ENCODE measurements at places on chromosomes 2 and 18.
A peak's percentile ranks its signal among the peaks of the same experiment; 100 is the strongest.

DNA sequence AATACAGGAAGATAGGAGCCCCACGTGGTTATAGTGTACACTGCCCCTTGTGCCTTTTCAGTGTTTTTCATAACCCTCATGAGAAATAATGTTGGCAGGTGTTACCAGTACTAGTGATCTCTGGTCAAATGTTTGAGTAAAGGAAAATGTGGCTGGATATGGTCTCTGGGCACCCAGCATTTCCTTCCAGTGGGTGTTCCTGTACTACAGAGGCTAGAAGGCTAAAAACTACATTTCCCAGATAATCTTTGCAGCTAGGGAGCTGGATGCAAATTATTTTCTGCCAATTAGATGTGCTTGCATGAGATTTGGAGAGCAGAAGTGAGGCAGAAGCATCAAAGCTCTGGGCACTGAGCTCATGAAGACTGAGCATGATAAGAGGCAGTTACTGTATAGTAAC, 45.1 kb downstream of the KIAA2012 start:
- DNase-seq: no peak

- no peak for DNase-seq
These were observed 118.8 kb upstream of the RBMS1 start for GRCh38 chr2:160612266-160612856.

- DNase-seq: no peak
These were observed 23.6 kb downstream of the ZEB2 start for GRCh38 chr2:144496092-144496976.

GRCh38 chr2:123738643-123739042, 286.4 kb upstream of the CNTNAP5 start:
- no peak for DNase-seq

DNA sequence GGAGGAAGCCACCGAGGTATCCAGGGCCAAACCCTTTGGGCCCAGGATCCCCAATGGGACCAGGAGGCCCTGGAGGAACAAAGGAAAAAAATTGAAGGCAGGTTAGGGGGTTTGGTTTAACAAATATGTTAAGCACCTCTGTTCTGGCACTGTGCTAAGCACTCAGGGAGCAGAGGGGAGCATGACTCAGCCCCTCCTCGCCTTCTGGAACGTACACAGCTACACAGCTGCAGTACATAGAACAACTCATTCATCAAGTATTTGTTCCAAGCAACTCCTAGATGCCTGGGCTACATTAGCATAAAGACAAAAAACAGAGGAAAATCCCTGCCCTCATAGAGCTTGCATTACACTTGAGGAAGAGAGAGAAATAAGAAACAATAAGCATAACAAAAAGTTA, 153.6 kb downstream of the COL4A4 start:
- peak; percentile 35 for DNase-seq

DNA sequence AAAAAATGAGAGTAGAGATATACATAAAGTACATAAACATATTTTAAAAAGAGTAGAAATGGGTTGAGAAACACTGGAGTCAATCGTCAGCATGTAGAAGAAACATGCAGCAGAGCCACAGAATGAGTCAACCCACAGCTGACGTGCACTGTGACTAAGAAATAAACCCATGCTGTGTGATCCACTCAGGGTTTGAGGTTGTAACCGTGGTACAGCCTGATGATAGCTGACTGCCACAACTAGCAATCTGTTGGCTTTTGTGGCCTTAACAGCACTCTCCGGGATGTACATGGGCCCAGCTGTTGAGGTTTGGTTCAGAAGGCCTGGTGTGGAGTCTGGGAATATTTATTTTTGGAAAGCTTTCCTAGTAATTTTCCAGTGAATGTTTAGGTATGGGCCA, 554.4 kb upstream of the MEX3C start:
- no peak for DNase-seq

DNA sequence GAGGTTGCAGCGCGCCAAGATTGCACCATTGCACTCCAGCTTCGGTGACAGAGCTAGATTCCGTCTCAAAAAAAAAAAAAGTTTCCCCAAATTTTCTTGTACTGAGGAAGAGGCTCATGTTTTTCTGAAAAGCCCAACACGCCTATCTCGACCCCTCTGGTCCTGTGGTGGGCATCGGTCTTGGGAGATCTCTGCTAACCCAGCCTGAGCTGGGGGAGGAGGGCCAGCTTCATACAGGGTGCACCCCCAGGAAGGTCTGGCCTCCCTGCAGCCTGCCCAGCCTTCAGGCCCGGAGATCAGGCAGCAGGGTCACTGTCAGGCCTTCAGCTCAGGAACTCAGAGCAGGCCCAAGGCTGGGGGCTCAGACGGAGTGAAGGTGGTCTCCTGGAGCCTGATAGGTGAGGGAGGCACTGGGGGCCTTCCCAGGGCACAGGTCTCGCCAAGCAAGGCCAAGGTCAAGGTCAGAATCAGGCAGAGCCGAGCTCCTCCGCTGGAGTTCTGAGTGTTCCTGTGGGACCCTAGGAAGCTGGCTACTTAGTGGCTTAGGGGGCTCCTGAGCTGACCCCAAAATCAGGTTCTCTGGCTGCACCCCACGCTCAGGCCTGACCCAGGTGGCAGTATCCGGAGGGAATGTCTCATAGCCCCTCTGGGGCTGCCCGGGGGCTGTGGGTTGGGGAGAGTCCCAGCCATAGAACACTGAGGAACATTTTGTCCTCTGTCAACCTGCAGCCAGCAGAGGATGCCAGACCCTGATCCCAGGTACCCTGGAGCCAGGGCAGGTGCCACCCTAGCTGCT, 37.9 kb upstream of the SMAD7 start:
- no peak for DNase-seq

- DNase-seq: peak; percentile 83
These were observed 249.4 kb upstream of the KLHL29 start for GRCh38 chr2:23135481-23136100.

- DNase-seq: no peak
These were observed 480.4 kb upstream of the TRIB2 start for GRCh38 chr2:12236136-12236844.

DNA sequence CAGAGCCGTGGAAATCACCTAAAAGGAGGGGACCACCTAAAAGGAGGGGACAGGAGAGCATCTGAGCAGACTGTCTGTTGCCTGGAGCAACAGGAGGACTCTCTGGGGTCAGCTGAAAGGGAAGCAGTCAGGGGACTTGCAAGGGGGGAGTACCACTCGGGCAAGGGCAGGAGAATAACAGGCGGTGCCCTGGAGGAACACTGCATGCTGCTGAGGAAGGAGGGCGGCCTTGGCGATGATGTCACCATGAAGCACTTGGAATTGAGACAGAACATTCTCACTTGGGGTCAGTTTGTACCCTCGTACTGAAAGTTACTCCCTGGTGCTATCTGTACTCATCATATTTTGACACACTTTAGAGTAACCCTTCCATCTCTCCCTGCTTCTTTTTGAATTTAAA, 18.4 kb downstream of the SIX3 start:
- no peak for DNase-seq

GRCh38 chr2:45813003-45813941, 161.8 kb downstream of the PRKCE start:
- peak; percentile 54 for DNase-seq

DNA sequence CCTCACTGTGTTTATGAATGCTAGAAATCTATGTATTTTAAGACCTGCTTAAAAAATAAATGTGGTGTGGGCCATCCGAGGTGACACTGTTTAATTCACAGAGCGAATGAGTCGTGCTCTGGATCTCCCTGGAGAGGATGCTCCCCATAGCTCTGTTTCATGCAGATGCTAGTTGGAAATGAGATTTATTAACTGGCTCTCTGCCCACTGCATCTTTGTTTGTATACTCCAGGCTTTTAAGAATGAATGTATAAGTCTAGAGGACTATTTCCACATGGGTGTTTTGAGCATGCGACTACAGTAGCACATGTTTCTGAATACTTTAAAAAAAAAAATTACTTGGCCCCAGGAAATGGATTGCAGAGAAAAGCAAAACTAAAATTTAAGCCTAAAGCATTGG, 3.9 kb downstream of the MAPRE2 start:
- no peak for DNase-seq

GRCh38 chr2:197198890-197199289, 111.7 kb downstream of the ANKRD44 start:
- no peak for DNase-seq

DNA sequence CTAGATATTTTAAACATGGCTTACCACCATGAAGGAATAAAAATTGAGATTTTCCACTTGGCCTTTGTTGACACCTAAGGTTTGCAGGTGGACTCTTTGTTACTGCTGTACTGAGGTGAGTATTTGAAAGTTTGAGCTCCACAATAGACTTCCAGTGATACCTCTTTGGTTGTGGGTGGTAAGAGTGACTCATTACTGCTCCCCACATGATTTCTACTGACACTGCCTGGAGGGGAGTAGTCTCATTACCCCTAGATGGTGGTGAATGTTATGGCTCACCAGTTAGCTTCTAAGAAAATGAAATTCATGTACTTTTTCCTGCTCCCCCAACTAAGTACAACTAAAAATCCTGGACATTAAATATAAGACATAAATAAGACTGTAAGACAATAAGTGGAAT, 1183.1 kb upstream of the TMEFF2 start:
- no peak for DNase-seq

GRCh38 chr2:168956392-168956791, 55.3 kb downstream of the G6PC2 start:
- DNase-seq: no peak

DNA sequence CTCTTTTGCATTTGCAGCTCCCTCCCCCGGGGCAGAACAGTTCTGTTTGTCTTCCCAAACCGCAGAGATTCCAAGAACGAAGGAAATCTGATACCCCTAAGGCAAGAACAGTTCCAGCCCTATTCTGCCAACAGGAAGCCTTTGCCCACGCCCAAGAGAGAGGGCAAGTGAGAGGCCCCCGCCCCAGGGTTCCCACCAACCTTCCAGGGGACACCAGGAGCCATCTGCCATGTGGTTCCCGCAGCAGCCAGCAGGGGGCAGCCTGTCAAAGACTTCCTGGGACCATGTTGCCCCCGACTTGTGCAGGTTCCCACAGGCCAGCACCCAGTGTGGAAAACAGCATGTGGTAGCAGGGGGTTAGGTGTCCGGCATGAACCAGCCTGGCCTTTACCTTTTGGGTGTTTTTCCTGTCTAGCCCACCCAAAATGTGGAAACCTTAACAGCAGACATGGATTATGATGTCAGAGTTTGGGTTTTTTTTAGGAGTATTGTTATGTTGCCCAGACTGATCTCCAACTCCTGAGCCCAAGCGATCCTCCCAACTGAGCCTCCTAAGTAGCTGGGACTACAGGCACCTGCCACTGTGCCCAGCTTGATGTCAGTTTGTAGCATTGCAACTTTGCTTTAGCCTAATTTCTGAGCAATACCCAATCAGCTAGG, 21.7 kb upstream of the EFHD1 start:
- peak; percentile 80 for DNase-seq

GRCh38 chr2:144946263-144946662, 426.3 kb upstream of the ZEB2 start:
- DNase-seq: no peak

DNA sequence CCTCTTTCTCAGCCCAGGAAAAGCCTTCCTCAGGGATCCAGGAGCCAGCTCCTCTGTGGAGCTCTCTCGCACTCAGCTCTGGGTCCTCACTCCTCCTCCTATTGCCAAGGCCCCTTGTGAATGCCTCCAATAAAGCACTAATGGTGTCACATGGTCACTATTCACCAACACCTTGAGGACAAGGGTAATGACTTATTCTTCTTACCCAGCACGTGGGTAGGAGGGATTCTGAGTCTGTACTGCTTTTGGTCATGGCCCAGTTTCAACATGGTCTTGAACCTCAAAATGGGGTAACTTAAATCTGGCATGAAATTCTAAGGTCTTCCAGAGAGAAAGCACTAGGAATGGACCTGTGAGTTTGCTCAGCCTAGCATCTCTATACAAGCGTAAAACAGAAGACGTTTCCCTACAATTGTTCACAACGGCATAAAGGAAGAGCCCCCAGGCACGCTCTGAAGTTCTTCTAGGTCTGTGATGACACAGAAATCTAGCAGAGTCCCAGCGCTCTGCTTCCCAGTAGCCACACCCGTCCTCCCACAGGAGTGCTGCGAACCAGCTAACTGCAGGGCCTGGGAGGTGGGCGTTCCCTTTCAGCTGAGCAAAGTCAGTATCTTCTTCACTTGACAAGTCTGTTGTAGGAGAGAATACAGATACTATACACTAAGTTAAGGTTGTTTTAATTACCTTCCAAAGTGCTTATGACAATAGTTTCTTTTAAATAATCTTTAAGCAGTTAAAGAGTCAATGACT, 14.6 kb upstream of the KIDINS220 start:
- no peak for DNase-seq

- DNase-seq: no peak
These were observed 63.1 kb downstream of the SPOPL start for GRCh38 chr2:138564586-138565229.

GRCh38 chr2:12787891-12788801, 71.4 kb downstream of the TRIB2 start:
- peak; percentile 75 for DNase-seq

DNA sequence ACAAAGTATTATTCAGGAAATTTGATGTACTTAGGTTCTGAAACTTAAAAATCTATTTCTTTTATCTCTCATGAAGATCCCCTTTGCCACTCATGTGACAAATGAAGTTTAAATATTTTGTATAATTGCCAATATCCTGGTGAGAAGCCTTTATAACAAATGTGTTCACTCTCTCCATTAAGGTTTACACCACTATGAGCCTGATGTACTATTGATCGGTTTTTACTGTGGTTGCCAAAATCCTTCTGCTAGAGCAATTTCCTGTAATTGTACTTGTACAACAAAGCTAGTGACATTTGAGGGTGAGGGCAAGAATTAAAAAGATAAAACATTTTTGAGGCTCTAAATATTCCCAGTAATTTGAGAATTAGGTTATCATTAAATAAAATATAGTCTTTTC, 222.3 kb upstream of the CDH19 start:
- DNase-seq: no peak

GRCh38 chr18:67730886-67731285, 214.4 kb upstream of the DSEL start:
- peak; percentile 48 for DNase-seq

GRCh38 chr2:176710657-176711186, 441.5 kb downstream of the MTX2 start:
- no peak for DNase-seq

GRCh38 chr18:46555724-46556123, 101.3 kb downstream of the LOXHD1 start:
- no peak for DNase-seq

- DNase-seq: peak; percentile 0
These were observed 31.7 kb downstream of the GPC1 start for GRCh38 chr2:240467149-240467642.

DNA sequence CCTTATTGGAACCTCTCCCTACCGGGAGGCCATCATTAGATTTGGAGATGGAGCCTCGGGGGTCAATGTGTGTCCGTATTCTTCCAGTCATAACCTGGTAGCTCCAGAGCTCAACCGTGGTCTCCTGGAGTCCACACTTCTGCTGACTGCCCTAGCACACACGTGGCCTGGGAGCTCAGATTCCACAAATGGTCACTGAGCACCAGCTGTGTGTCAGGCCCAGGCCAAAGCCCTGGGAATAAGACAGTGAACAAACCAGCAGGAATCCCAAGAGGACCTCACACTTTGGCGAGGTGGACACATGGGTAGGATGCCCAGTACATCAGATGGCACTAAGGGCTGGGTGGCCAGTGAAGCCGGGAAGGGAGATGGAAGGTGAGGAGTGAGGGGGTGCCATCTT, 15.5 kb downstream of the GYPC start:
- DNase-seq: no peak

GRCh38 chr2:225920621-225921220, 521.2 kb downstream of the NYAP2 start:
- peak; percentile 67 for DNase-seq

- no peak for DNase-seq
These were observed 24.2 kb downstream of the LDLRAD4 start for GRCh38 chr18:13242797-13243196.

- DNase-seq: no peak
These were observed 133.2 kb downstream of the ARHGAP15 start for GRCh38 chr2:143262389-143262788.
